CD4-positive, alpha-beta T cell treated with Interleukin-4 for 4 hours (primary cell): ENCODE measurements at places on chromosomes 16 and 17.
A peak's percentile ranks its signal among the peaks of the same experiment; 100 is the strongest.

DNA sequence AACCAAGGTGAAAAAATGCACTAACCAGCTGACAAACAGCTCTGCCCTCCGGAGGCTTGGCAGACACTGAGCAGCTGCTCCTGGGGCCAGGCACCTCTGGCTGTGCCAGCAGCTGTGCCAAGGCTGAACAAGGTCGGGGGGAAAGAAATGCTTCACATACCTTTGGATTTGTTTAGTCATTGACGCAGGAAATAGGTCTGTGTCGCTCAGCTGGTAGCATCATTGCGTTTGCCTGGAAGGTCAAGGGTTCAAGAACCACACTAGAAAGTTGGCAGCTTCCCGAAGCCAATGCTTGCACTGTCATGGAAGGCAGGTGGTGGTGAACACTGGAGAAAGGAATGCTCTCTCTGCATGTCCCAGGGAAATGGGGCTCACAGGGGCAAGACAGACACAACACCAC is 63.5 kb downstream of the PCTP start:
- DNase-seq, result no peak

DNA sequence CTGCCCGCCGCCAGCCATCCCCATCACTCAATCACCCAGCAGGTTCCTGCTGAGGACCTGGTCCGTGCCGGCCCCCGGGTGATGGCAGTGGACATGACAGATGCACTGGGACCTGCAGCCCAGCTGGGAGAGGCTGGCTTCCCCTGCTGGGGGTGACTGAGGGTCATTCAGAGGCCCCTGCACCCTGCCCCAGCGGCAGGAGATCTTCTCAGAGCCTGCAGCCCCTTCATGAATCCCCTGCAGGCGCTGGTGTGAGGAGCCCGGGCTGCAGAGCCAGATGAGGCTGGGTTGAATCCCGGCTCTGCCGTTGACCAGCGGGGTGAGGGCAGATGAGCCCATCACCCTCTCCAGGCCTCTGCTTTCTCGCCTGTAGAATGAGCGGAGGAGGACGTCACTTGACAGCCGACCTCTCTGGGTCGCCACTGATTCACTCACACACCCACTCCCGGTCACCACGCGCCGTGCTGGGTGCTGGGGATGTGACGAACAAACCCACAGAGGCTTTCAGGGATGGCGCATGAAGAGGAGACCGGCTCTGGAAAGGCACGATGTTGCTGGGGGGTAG is 95.2 kb upstream of the CIBAR2 start:
- no peak for DNase-seq

GRCh38 chr17:66228887-66229782 is at the start of gene APOH:
Gene APOH (minus strand): TSS chr17:66229415. CDS start chr17:66229379, 36 bp downstream.
- DNase-seq, result no peak

DNA sequence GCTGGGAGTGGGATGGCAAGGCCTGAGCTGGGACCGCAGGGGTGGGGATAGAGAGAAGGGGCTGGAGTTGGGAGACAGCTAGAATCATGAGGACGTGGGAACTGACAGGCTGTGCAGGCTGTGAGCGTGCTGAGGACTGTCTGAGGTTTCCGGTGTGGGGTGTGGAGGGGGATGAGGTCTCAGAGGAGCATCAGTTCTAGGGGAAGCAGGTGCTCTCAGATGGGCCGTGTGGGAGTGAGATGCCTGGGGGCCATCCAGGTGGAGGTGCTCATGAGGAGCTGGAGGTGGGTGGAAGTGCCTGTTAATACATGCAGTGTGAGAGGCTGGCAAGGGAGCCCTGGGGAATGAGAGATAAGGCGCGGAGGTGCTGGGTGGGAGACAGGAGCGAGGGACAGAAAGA is 27.2 kb downstream of the HASPIN start:
- peak; percentile 51 for DNase-seq

- DNase-seq, result no peak
Measured at GRCh38 chr16:61579195-61579594, 457.0 kb downstream of the CDH8 start.

- DNase-seq, result no peak
Measured at GRCh38 chr16:17276010-17276530, 194.7 kb downstream of the XYLT1 start.

GRCh38 chr16:89581861-89582563 is 6.5 kb downstream of the CPNE7 start:
- DNase-seq, result no peak

- DNase-seq, result no peak
Measured at GRCh38 chr17:31437720-31438400, 46.4 kb downstream of the RAB11FIP4 start.

DNA sequence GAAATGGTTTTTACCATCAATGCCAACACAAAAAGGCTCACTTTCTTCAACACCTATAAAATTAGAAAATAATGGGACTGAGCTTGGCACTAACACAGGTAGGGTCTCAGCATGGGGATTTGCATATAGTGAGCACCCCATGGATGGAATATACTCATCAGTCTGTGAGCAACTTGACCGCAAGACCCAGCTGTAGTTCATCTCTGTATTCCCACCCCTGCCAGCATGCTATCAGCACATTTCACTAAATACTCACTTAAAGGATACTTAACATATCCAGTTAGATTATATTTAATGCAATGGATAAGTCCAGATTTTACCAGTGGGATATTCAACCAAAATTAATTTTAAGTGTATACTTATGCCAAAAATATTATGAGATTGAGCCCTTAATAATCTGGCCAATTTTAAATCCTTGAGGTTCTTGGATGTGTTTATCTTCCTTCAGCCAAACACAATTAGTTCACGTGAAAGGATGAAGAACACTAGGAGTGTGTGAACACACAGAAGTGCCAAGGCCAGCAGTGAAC is 66.7 kb downstream of the C16orf95 start:
- no peak for DNase-seq

DNA sequence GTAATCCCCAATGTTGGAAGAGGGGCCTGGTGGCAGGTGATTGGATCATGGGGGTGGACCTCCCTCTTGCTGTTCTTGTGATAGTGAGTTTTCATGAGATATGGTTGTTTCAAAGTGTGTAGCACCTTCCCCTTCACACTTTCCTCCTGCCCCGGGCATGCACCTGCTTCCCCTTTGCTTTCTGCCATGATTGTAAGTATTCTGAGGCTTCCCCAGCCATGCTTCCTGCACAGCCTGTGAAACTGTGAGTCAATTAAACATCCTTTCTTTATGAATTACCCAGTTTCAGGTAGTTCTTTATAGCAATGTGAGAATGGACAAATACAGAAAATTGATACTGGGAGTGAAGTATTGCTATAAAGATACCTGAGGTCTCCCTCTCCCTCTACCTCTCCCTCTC is 29.4 kb downstream of the RNF112 start:
- no peak for DNase-seq

GRCh38 chr16:67206838-67207248 is 7.9 kb downstream of the ELMO3 start:
- no peak for DNase-seq

- no peak for DNase-seq
Measured at GRCh38 chr16:63745456-63745855, 1376.4 kb downstream of the CDH11 start.

DNA sequence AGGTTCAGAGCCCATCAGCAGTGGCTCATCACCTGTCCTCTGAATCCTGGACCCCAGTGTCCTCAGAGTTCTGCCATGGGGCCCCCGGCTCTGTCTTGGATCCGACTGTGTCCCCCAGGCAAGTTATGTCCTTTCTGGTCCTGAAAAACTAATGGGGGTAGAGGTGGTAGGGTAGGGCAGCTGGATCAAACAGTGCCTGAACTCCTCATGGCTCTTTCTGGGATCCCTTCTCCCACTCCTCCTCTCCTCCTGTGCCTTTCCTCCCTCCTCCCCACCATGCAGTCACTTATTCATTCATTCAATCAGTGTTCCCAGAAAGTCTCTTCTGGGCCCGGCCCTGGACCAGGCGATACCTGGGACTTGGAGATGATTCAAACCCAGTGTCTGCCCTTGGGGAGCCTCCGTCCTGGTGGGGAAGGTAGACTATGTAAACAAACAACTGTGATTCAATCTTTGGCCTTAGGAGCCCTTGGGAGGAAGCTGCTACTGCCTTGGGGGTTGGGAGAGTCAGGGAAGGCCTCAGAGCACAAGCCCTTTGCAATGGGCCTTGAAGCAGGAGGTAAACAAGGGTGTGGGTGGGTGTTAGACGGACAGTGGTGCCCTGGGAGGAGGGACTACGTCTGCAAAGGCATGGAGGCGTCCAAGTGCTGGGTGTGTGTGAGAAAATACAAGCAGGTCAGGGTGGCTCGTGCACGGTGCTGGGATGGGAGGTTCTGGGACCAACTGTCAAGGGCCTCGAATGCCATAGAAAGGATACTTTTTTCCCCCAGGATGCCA is 6.4 kb upstream of the FAM83G start:
- DNase-seq, result no peak
